ENCODE measurements at places on chromosomes 2 and 18. TPM values are rescaled to one million over a fixed set of nuclear protein-coding genes. Genes with fewer than 3 reads are reported as not detected.

DNA sequence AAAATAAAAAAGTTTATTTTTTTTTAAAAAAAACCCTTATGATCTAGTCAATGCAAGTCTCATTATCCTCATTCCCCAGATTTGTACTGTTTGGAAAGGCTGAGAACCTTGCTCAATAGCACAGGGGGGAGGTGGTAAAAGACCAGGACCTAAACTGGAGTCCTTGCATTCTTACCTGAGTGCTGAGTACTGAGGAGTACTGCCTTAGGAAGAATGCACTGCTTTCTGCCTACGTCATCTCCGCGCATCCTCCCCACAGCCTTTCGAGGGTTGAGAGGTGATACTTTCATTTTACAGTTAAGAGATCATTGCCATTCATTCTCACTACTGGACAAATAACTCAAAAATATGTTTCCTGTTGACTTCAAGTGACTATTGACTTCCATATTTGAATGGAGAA lies 73.8 kb downstream of the MAP3K20 start:
- DNase-seq, result no peak
- no peak overlapping the region for H3K4me3 ChIP-seq
- H3K27me3 ChIP-seq, result no peaks in the 10 kb centered on the region
- peaks cover 17% of the 10 kb centered on the region for H3K4me1 ChIP-seq
- no peak overlapping the region for H3K27ac ChIP-seq
- no peaks in the 10 kb centered on the region for H3K36me3 ChIP-seq

DNA sequence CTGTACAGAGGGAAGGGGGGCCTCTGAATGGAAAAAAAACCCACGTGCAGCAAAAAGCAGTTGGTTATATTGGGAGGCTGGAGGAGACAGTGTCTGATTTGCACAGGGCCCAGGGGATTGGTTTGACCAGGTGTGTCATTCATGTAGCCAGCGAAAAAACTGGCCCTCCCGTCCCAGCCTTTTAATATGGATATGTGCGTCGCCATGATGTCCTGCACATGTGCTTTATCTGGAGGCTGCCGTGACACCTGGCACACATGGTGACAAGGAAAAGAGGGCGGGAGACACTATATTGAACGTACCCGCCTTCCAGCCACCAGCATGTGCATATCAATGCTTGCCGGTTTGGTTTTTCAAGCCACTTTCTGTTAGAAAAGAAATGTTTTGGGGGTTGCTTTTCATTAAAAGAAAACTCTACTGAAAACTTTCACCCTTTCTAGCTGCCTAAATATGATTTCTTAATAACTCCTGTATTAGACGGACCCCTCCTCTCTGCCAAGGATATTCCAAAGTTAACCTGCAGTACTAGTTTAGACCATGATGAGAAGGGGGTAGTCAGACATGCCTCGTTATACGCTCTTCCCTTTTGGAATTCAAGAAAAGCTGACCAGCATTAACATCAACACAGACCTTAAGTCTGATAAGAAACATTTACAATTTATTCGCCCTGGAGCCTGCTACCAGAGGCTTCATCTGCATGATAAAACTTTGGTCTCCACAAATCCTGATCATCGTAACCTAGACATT lies 16.2 kb downstream of the SLC25A52 start:
- H3K36me3 ChIP-seq, result no peaks in the 10 kb centered on the region
- no peak for DNase-seq
- H3K4me3 ChIP-seq, result no peak overlapping the region
- peaks cover 30% of the 10 kb centered on the region for H3K4me1 ChIP-seq

- peaks cover 9% of the 10 kb centered on the region for H3K36me3 ChIP-seq
- no peak overlapping the region for H3K27ac ChIP-seq
- no peaks in the 10 kb centered on the region for H3K4me1 ChIP-seq
- no peaks in the 10 kb centered on the region for H3K27me3 ChIP-seq
- H3K4me3 ChIP-seq, result no peak overlapping the region
These were observed 28.7 kb downstream of the ELP2 start for GRCh38 chr18:36158266-36158867.

DNA sequence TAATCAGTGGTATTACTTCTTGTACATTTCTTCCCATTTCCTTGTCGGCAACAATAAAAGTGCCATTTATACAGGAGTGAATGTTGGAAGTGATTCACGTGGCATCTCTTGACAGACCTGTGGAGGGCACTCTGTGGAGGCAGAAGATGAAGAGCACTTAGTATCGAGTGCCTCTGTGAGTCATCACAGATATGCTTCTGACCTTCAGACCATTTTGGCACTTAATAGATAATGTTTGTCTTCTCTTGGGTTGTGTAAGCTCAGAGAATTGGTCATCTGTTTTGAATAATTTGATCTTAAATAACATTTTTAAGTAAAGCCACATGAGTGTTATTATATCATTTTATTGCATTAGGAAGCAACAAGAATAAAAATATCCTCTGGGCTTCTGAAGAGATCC lies 305.5 kb downstream of the PTPRM start:
- no peaks in the 10 kb centered on the region for H3K27me3 ChIP-seq
- H3K36me3 ChIP-seq, result no peaks in the 10 kb centered on the region
- no peak overlapping the region for H3K27ac ChIP-seq
- H3K4me3 ChIP-seq, result no peak overlapping the region
- H3K4me1 ChIP-seq, result peaks cover 23% of the 10 kb centered on the region

GRCh38 chr2:30934066-30934465 lies 126.8 kb upstream of the CAPN13 start:
- no peak overlapping the region for H3K27ac ChIP-seq
- no peak overlapping the region for H3K4me3 ChIP-seq
- H3K4me1 ChIP-seq, result no peaks in the 10 kb centered on the region
- H3K27me3 ChIP-seq, result no peaks in the 10 kb centered on the region

DNA sequence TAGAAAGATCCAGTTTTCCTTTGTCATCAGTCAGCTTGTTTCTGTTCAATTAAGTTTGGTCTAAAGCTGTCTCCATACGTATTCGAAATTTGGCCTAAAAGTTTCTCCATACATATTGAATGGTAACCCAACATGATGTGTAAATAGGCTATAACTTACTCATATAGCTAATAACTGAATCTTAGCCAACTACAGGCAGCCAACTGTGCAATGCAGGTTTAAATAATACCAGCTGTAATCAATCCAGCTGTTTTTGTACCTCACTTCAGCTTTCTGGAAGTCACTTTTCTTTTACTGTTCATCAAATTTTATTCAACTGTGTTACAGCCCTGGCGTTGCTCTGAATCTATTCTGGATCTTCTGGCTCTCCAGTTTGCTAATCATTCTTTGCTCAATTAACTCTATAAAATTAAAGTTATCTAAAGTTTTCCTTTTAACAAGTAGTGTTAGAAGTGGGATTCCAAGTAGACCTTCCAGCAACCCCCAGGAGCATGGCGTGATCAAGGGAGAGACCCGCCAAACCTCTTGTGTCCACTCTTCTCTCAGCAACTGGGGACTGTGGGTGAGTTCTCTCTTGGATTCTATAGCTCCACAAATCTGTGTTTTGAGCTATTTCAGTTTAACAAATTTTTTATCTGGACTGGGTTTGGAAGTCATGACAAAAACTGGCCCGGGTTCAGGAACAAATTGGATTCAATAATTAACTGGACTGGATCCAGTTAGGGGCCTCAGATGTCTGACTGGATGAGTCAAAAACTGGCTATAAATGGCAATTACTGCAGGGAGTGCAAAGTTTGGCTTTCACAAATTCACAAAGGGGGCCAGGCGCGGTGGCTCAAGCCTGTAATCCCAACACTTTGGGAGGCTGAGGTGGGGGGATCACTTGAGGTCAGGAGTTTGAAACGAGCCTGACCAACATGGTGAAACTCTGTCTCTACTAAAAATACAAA lies 329.7 kb upstream of the ST6GAL2 start:
- no peak overlapping the region for H3K27ac ChIP-seq
- no peaks in the 10 kb centered on the region for H3K36me3 ChIP-seq
- no peaks in the 10 kb centered on the region for H3K27me3 ChIP-seq
- no peak overlapping the region for H3K4me3 ChIP-seq
- DNase-seq, result no peak

DNA sequence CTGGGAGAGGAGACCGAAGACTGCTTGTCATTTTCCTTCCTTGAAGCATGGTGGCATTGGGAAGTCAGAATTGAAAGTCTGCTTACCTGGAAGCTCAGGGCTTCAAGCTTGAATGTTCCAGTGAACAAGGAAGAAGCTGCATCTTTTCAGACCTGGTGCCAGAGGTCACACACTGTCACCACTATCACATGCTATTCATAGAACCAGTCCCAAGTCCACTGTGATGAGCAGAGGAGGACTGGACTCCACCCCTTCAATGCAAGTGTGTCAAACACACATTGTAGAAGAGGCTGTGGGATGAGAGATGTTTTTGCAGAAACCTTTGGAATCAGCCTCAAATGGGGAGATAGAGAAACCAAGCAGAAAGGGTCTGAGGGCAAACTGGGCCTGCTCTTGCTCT lies 81.4 kb downstream of the LYPD1 start:
- no peaks in the 10 kb centered on the region for H3K36me3 ChIP-seq
- no peaks in the 10 kb centered on the region for H3K27me3 ChIP-seq
- no peaks in the 10 kb centered on the region for H3K4me1 ChIP-seq
- H3K27ac ChIP-seq, result no peak overlapping the region

GBX2 gene
- total RNA-seq, result not detected

ELOA2 gene
- not detected for total RNA-seq

ZNF385B gene
- total RNA-seq, result 0.44 TPM
